Stimulated activated CD4-positive, alpha-beta T cell treated with anti-CD3 and anti-CD28 coated beads, TNF-alpha, amount 100 ng/mL, for 1 hour (primary cell): ENCODE measurements at places on chromosomes 1 and 21.
A peak's percentile ranks its signal among the peaks of the same experiment; 100 is the strongest.

DNA sequence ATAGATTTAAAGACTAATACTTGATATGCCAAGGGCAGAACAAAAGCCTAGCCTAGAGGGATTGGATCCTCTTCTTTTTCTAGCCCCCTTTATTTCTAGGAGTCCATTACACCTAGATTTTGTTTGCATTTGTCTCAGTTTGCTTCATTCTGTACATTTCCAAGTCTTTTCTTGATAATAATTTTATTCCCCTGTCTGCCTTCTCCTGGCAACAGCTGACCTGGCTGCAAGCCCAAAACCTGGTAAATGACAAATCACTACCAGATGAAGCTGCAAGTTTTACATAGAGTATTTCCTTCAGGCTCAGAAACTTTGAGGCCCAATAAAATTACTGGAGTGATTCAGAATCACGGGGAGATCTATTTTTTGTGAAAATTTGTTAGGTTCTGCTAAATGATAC lies 36.5 kb upstream of the LHX8 start:
- no peak for DNase-seq

DNA sequence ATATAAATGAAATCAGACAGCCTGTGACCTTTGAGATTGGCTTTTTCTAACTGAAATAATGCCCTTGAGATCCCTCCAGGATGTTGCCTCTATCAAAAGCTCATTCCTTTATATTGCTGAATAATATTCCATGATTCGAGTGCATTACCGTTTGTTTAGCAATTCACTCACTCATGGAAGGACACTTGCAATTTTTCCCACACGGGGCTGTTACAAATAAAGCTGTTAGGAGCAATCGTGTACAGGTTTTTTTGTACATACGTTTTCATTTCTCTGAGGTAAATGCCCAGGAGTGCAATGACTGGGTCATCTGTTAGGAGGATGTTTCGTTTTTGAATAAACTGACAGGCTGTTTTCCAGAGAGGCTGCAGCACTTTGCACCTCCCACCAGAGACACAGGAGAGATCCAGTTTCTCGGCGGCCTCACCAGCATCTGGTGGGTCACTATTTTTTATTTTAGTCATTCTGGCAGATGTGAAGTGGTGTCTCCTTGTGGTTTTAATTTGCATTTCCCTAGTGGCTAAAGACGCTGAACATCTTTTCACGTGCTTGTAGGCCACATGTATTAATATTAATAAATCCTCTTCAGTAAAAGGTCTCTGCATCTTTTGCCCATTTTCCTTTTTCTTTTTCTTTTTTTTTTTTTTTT lies 11.0 kb downstream of the PRDM15 start:
- no peak for DNase-seq

GRCh38 chr1:205071028-205071409 lies 13.2 kb downstream of the TMEM81 start:
- no peak for DNase-seq

GRCh38 chr1:246184503-246184902 lies 322.6 kb downstream of the SMYD3 start:
- no peak for DNase-seq

DNA sequence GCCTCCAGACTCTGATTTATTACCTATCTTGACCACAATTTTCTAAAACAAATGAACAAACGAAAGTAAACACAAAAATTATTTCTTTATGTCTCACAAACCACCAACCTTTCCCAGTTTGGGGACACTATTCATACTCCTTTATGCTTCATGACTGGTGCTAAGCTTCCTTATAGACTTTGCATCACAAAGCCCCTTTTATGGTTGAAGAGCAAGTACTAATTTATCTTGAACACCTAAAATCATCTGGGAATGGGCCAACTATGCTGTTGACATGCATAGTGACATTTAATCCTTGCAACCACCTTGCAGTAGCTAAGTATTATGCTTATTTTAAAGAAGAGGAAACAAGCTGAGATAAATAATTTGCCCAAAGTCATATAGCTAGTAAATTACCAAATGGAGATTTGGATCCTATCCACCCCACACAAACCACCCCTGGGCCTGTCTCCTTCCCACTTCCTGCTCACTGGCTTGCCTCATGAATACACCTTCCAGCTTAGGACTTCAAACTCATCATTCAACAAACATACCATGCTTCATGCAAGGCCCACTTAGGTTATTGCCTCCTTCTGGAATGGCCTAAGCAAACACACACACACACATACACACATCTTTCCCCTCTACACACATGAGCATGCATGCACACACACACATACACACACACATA lies 192.2 kb downstream of the PLPP3 start:
- DNase-seq = no peak

DNA sequence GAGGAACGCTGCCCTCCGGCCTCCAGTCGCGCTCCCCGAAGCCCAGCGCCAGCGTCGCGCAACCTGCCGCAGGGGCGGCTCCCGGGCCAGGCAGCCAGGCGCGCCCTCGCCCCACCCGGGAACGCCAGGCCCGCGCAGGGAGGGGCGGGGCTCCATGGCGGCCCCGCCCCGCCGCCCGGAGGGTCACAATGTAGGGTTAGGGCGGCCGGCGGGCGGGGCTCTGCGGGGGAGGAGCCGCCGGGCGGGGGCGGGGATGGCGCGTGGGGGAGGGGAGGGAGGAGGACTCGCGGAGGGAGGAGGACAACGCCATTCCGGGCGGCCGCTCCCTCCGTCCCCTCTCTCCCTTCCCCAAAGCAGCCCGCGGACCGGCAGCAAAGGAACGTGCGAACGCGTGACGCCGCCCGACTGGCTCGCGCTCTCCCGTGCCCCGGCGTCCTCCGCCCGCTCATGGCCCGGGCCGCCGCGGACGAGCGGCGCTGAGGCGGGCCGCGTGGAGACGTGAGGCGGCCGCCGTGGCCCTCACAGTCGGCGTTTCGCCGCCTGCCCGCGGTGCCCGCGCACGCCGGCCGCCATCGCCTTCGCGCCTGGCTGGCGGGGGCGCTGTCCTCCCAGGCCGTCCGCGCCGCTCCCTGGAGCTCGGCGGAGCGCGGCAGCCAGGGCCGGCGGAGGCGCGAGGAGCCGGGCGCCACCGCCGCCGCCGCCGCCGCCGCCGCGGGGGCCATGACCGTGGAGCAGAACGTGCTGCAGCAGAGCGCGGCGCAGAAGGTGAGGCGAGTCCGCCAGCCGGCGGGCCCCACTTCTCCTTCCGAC lies at the start of gene USP25:
Gene USP25, plus strand, starts transcription at position 309 of the 810 bp plus-strand sequence. Its CDS starts 412 bp downstream, at position 721.
- DNase-seq = peak; percentile 83

DNA sequence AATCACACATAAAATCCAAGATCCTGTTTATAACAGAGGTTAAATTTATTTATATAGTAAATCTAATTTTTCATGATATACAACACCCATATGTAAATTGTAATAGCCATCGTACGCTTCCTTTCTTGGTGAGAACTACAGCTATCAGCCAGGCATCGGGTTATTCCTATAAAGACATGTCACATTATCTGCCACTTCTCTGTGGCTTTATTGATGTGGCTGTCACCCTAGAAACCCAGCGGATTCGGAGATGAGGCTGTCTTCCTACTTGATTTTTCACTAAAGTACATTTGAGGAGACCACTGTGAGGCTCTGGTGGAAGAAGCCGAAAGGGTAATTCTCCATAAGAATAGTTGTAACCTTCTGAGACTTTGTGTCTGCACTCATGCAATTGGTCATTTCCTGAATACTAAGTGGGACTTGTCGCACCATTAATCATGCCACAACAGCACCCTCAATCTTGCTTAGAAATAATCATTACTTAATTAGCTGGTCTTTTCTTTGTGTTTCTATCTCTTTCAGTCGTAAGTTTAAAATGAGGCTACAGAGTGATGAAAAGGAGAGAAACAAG lies 106.0 kb downstream of the NTNG1 start:
- no peak for DNase-seq

GRCh38 chr1:96633695-96634094 lies 87.9 kb upstream of the PTBP2 start:
- no peak for DNase-seq

DNA sequence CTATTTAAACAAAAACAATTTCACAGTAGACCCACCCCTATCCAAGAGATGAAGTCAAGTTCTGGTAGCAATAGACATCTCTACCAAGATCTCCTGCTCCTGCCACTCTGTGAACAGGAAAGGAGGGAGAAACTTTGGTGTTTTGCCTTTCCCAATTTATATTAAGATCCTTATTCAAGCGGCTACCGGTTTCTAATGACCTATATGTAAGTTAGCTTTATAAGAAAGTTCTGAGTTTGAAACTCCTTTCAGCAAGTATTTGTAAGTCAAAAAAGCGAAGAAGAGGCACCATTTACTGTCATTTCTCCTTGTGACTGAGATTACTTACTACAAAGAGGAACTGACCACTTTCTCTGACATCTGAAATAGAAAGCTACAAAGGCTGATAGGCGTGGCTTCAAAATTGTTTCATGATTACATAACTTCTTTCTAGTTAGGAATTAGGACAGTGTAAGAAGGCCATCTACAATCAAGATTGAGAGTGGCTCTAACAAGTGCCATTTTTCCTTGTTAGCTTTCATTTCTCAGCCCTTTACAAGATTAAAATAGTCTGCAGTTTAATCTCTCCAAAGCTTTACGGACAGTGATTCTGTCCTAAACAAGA lies at the start of gene MNDA:
Gene MNDA, plus strand, starts transcription at position 448 of the 604 bp plus-strand sequence. CDS start 10,803 bp downstream, outside the sequence.
- DNase-seq = no peak

- no peak for DNase-seq
Observed at GRCh38 chr21:42120903-42121535, 49.9 kb downstream of the UMODL1 start.

- no peak for DNase-seq
Observed at GRCh38 chr1:153565529-153566374, at the start of gene S100A2. TSS of gene S100A2 (minus strand) at chr1:153565844. CDS start at chr1:153563877, 1,967 bp downstream.

GRCh38 chr1:12505231-12505630 lies 112.8 kb downstream of the DHRS3 start:
- no peak for DNase-seq

- DNase-seq = no peak
Observed at GRCh38 chr1:72432645-72433267, 150.4 kb upstream of the NEGR1 start.

DNA sequence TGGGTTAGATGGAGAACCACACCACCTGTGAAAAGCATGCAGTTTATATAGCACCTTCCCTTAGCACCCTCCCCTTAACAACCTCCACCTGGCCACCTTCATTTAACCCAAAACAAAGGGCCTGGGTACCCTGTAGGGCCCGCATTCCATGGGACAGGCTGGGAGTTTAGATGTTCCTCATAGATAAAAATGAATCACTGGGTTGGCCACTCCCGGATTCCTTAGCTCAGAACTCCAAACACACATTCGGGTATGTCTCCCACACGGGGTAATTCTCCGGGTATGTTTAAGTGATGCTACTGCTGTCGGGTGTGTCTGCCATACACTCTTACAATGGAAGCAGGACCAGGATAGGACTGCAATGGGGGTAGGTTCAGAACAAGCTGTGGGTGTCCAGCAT lies 43.9 kb upstream of the FOXO6 start:
- DNase-seq = no peak

GRCh38 chr1:1434824-1435105 lies 725 bp upstream of the VWA1 start:
- no peak for DNase-seq

GRCh38 chr1:115069659-115070308 lies 19.5 kb downstream of the TSPAN2 start:
- no peak for DNase-seq

DNA sequence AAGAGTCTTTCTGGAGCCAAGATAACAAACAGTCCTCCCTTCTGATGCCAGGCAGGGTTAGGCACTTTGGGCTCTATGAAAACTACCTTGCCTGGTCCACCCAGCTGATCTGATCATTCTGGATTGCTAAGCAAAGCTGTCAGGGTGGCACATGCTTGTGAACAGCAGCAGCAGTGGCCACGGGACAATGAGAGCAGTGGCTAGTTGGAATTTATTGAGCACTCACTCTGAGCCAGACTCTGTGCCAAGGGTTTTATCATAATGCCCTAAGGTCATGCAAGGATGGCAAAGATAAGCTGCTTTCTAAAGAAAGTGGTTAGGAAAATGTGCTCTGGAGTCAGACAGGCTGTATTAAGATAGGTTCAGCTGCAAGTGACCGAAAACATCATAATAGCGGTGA lies 390.4 kb upstream of the VAMP3 start:
- DNase-seq = no peak

- DNase-seq = no peak
Observed at GRCh38 chr1:11845641-11846335, 1.8 kb downstream of the NPPA start.

DNA sequence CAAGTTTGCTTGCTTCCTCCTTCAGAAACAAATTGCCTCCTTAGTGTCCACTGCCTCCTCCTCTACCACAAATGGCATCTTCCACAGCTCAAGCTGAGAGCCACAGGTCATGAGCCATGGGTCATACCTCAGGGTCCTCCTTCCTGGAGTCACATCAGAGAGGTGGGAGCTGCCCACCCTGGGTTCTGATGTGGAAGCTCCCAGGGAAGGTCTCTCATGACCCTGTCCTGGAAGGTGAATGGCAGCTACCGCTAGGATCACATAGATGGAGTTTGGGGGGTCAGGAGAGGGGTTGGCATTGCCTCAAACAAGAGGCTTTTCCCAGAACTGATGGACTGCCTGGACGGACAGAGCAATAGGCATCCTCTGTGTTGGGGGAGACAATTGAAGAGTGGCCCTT lies 321.4 kb downstream of the MATN1 start:
- DNase-seq = no peak

DNA sequence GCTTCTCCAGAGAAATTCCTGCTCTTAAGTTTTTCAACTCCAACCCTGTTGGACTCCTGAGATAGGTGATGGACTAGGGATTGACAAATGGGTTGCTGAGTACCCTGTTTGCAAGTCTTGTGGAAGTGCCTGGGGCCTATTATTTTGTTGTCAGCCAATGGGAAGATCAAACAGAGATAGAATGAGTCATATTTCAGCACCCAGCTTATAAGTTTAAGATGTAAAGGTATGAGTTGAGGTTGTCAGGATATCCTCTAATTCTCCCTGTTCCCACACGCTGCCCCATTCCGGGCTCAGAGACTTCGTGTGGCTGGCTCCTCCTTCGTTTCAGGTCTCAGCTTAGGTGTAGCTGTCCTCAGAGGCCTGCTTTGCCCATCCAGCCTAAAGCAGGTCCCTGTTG lies 91.8 kb downstream of the CENPF start:
- no peak for DNase-seq

- DNase-seq = no peak
Observed at GRCh38 chr1:223006371-223006770, 136.7 kb downstream of the TLR5 start.

- no peak for DNase-seq
Observed at GRCh38 chr1:145947551-145947950, 10.3 kb downstream of the LIX1L start.

DNA sequence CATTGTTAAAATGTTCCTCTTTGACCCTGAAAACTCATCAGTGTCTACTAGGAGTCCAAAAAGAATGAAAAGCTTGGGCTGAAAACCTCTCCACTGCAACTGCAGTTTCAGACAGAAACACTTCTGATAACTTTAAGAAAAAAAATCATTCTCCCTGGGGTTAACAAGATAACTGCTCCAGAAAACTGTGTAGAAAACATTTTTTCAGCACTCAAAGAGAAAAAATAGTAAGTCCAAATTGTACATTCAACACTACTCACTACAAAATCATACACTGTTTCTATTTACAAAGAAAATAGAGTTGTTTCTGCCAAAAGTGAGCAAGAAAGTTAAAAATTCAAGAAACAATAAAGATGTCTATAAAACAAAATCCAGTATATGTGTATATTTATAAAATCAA lies 157.8 kb downstream of the RERE start:
- DNase-seq = no peak
